ENCODE measurements at places on chromosomes 11 and 22. TPM values are rescaled to one million over a fixed set of nuclear protein-coding genes. Genes with fewer than 3 reads are reported as not detected.

LGR4 gene
- total RNA-seq, result 15.3 TPM

GAS2 gene
- total RNA-seq, result 1.3 TPM

POLD4 gene
- total RNA-seq, result 45.9 TPM

ZDHHC24 gene
- 12.6 TPM for total RNA-seq

MFNG gene
- 125 TPM for total RNA-seq

CARD18 gene
- total RNA-seq, result not detected

SSTR3 gene
- total RNA-seq, result not detected

SYT12 gene
- not detected for total RNA-seq
